ENCODE measurements at places on chromosomes 6 and 20.

DNA sequence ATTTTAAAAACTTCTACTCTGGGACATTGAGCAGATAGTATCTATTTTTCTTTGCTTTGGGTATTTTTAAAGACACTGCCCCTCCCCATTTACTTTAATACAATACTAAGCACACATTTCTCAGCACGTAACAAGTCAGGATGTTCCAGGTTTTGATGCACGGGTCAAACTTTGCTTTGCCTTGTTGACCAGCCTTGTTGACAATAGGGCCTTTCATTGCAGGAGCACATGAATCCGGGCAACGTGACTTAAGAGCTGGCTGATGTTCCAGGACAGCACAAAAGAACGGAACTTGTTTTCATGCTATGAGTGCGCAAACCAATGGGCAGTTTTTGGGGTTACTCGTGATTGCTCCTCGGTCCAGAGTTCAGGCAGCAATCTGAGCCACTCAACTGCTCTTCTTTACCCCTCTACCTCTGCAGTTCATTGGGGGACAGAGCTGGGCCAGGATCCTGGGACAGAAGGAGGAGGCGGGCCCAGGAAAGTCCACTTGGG, 78.6 kb upstream of the SLC22A16 start:
- DNase-seq = no peak

GRCh38 chr6:140462076-140462452, 1087.6 kb upstream of the CITED2 start:
- no peak for DNase-seq

GRCh38 chr6:139514819-139515218, 140.4 kb upstream of the CITED2 start:
- DNase-seq = no peak

DNA sequence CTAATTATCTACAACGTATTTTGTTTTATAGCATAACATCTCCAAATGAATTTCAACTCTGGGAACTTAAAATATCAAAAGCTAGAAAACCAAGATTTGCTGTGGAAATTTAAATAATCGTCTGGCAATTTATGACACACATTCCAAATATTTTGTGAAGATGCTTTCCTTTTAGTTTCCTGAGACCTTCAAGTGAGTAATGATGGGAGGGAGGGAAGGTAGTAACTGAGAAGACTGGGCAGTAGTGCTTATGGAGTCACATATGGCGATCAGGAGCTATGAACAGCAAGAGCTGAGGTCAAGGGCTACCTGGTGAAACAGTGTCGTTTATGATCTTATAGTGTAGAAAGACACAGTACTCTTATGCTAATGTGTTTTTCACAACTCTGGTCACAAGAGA, 178.2 kb upstream of the THEMIS start:
- DNase-seq = no peak

DNA sequence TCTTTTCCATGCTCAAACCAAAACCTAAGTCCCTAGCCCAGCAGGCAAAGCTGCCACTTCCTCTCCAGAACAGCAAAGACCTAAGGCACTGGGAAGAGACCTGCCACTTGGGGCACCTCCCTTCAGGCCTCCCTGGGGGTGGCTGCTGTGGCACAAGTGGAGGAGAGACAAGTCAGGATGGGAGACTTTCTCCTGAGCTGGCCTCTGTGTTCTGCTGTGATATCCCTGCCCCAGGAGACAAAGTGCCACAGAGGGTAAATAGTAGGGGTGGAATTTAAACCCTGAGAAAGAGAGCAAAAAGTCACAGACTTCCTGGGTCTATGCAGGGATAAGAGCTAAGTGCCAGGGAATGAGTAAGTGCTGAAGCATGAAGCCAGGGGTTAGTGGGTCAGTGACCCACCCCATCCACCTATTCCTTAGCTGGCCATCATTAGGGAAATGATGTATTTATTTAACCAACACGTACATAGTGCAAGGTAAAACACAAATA, 84.2 kb downstream of the MRPL14 start:
- no peak for DNase-seq

DNA sequence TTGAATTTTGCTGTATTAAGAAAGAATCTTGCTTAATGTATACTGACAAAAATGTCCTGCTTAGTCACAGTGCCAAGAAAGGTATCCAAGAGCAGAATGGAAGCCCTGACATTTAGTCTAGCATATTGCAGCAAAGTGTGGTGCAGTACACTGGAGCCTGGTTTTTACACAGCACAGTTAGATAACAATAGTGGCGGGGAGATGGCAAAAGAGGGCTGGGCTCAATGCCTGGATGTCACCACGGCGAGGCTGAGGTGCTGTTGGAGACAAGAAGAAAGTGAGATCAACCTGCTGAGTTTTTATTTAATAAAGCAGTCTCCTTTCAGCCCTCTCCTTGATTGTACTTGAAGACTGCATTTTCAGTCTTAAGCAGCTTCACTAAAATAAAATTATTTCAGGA, 426.0 kb downstream of the LMBRD1 start:
- no peak for DNase-seq

- peak; percentile 96 for DNase-seq
Observed at GRCh38 chr6:98834060-98835031, at the start of gene POU3F2. POU3F2 (plus strand) TSS chr6:98834574; CDS start chr6:98834874, 300 bp downstream.

DNA sequence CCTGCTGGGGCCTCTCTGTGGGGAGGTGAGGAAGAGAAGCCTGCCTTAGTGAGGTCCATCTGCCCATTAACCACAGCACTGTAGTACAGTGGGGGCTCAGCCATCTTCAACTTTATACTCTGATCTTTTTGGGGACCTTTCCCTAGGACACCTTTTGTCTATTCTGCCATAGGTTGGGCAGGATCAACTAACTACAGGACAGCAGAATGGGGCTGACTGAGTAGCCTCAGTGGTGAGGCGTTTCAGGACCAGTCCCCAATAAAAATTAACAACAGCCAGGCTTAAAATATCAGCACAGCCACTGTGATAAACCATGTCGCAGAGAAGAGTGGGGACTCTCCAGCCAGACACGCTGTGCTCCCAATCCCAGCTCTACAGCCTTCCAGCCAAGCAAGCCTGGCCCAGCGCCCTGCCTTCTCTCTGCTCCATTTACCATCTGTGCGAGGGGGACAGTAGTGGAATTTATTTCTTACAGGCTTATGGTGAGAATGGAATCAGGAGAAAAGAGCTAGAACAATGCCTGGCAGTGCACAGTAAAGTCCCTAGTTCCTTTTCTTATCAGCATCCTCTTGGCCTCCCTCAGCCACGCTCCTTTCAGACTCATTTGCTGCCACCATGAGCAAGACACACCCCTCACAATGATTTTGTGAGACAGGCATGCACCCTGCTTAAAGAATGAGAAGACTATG, 75.5 kb downstream of the SLC22A23 start:
- no peak for DNase-seq

DNA sequence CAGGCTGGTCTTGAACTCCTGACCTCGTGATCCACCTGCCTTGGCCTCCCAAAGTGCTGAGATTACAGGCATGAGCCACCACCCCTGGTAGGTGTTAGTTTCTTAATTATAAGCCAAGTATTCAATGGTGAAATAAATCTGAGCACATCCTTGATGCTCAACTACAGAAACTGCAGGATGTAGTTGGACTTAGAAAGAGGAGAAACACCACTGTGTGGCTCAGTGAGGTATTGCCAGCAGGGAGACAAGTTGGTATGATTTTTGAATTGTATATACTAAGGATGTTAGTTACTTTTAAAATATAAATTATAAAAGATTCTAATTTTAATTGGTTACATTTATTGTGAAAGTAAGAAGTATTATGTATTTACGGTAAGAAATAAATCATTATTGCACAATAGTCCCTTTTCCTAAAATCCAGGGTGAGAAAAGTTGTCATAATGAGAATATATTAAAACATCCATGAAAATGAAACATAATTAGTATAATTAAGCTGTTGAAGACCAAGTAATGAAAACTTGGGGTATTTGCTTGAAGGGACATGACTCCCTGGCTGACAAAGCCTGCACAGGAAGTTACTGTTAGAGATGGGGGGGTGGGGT, 17.6 kb downstream of the SLC18B1 start:
- DNase-seq = no peak

DNA sequence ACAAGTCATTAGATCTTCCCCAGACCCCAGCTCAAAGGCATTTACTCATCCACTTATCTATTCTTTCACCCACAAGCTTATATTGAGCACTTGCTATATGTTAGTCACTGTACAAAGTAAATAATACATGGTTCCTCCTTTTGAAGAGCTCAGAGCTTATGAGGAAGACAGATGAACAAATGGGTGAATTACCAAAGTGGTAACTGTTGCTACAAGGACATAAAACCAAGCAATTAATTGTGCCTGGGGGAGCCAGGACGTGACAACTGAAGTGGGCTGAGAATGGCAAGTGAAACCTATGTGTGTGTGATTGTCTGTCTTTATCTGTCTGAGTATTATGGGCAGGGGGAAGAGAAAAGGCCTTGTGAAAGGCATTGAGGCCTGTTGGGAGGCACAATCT, 45.6 kb upstream of the AKIRIN2 start:
- DNase-seq = no peak

GRCh38 chr20:61119794-61120410, 132.2 kb upstream of the CDH4 start:
- no peak for DNase-seq

DNA sequence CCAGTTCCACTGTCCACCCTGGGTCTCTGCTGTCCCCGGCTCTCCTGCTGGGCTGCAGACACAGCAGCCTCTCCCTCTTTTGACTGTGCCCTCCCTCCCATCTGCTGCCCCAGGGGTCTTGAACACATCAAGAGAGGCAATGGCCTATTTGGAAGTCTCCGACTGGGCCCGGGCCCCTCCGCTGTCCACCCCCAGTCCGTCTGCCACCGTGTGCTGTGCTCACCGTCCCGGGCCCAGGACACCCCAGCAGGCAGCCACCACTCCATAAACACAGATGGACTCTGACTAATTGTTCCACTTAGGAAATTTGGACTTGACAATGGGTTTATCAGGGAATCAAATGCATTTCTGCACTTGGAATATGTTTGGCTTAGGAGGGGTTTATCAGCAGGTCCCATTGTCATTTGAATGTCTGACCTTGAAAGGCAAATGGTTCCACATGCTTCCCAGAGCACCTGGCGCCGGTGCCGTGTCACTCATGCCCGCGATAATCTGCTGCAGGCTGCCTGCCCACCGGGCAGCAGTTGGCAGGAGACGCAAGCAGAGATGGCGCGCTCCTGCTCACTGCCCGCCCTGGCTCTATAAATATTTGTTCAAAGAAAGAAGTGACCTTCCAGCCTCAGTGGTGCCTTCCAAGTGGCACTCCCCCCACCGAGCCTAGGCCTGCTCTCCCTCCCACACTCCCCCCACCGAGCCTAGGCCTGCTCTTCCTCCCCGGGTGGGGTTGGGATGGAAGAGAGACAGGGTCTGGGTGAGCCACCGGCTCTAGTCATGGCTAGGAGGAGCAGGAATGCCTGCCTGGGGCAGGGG, 18.8 kb upstream of the FRMD1 start:
- DNase-seq = no peak

DNA sequence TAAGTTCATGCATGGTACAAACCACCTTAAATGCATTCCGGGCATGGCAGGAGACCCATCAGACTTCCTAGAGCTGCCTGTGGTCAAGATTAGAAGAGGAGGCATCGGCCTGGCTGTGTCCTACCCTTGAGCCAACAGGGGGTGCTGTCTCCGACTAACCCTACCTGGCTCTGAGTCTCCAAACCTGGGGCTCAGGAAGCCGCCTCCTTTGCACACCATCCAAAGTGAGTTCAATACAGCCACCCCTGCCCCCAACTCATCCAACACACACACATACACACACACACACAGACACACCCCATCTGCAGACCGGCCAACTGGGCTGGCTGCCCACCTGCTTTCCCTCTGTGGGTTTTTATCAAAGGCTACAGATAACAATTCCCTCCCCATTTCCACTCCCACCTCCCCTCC, 77.0 kb downstream of the JPH2 start:
- no peak for DNase-seq

DNA sequence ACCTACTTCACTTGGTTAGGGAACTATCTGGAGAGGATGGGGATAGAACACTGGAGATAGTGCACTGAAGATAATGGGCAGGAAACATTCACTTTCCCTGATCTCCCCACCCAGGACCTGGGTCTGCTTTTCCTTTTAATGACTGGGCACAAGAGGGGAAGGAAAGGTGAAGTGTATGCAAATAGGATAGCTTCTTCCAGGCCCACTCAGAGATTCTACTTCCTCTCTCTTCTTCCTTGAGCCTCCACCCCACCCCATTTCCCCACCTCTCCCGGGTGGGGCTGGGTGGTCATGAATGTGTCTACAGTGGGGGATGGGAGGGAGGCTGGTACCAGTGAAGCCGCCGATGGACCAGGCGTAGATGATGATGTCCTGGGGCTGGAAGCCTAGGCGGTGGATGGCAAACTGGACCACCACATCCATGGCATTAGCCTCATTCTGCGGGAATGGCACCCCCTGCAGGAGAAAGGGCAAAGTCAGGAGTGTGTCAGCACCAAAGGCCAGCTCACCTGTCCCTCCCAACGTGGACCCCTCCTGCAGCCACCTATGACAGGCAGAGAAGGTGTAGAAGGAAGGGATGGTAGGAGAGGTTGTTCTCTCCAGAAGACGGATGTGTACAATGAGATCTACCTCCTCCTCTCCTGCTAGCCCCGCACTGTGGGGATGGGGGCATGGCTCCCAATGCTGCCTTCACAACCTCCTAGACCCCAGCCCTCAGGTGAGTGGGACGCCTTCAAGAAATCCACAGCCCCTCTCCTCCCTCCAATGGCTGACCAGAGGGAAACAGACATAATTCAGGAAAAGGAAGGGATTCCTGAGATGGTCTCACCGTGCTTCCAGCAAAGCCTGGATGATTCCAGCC, 8.6 kb upstream of the LY6G5C start:
- no peak for DNase-seq

DNA sequence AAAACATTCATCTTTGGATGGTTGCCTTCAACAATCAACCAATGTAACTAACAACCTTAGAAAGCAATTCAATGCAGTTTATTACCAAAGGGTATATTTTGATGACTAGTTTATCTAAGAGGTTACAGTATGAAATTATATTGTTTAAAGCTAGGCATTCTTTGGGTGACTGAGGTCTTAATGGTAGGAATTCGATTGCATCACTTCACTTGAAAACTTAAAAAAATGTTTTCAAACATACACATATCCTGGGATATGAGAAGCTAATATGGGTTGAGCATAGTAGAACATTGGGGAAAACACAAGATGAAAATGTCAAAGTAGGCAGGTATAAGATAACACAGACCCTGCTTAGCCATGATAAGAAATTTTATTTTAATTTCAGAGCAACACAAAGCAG, 144.6 kb upstream of the BMP5 start:
- no peak for DNase-seq

DNA sequence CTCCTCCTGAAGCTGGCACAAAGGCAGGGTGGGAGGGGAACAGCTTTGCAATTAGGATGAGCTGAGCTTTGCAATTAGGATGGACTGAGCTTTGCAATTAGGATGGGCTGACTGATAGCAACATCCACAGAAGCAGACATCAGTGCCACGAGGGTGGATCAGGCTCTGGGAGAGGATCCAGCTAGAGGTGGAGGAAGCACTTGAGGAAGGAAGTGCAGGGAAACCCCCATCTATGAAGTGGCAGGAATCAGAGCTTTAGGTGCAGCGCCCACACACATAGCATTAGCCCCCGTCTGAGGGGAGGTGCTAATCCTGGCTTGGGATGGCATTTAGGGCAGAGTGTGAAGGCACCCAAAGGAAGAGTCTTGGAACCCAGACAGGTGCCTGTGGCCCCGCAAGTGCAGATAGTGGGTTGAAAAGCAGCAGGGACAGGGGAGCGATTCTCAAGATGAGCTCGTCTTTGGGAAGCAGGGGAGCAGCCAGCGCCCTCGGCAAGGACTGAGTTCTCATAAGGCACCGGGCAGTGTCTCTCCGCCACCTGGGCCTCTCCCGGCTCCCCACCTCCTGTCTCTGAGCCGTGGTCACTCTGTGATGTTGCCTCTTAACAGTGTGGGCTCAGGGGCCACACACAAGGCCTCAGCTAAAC, 12.0 kb upstream of the THBS2 start:
- DNase-seq = no peak

All from SHP77 (cell line).